ENCODE measurements at places on chromosomes 1 and 21.

- no peak for DNase-seq
Observed at GRCh38 chr1:24347159-24347934, 28.2 kb downstream of the GRHL3 start.

- DNase-seq = peak; percentile 14
Observed at GRCh38 chr1:65387821-65388220, 32.6 kb upstream of the LEPR start.

GRCh38 chr1:176885751-176886150, 278.8 kb downstream of the ASTN1 start:
- no peak for DNase-seq

DNA sequence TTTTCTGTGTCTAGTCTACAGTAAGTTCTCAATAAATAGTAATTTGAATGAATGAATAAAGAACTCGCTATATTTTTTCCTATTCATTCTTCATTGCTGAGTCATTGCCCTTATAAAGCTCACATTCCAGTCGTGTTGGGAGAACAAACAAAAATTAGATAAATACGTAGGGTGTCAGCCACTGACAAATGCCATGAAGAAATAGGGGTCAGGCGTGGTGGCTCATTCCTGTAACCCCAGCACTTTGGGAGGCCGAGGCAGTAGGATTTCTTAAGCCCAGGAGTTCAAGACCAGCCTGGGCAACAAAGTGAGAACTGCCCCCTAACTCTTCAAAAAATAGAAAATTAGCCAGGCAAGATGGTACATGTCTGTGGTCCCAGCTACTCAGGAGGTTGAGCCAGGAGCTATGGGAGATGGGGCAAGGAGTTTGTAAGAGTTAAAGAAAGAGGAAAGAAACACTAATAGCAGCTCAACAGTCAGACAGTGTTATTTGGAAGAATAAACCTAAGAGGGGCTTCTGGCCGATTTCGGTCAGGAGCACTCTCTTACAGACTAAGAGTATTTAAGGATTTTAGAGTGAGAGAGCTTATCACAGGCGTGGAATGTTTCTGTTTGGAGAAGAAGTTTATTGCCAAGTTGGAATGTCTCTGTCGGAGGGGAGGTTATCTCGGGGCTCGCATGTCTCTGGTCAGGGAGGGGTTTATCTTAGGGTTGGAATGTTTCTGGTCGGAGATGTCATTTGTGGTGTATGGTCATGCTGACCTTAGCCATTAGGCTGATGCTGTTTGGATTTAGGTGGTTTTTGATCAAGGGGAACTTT, 1.8 kb upstream of the CHML start:
- DNase-seq = no peak

DNA sequence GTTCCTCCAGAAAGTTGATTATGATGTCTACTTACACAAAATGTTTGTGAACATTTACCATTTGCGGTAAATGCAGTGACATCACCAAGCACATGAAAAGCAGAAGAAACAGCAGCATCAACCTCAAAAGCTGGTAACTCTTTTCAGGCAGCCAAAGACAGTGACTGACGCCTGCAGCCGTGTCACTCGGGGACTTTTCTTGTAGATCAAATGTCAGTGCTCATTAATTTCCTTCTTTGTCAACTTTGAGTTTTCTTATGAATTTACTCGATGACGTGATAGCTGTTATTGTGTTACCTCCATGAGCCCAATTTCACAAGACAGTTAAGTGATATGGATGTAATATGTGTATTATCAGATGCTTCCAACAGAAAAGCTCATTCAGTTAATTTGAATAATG, 92.5 kb downstream of the RIPK4 start:
- no peak for DNase-seq

- no peak for DNase-seq
Observed at GRCh38 chr1:200334661-200335256, 75.1 kb downstream of the ZNF281 start.

DNA sequence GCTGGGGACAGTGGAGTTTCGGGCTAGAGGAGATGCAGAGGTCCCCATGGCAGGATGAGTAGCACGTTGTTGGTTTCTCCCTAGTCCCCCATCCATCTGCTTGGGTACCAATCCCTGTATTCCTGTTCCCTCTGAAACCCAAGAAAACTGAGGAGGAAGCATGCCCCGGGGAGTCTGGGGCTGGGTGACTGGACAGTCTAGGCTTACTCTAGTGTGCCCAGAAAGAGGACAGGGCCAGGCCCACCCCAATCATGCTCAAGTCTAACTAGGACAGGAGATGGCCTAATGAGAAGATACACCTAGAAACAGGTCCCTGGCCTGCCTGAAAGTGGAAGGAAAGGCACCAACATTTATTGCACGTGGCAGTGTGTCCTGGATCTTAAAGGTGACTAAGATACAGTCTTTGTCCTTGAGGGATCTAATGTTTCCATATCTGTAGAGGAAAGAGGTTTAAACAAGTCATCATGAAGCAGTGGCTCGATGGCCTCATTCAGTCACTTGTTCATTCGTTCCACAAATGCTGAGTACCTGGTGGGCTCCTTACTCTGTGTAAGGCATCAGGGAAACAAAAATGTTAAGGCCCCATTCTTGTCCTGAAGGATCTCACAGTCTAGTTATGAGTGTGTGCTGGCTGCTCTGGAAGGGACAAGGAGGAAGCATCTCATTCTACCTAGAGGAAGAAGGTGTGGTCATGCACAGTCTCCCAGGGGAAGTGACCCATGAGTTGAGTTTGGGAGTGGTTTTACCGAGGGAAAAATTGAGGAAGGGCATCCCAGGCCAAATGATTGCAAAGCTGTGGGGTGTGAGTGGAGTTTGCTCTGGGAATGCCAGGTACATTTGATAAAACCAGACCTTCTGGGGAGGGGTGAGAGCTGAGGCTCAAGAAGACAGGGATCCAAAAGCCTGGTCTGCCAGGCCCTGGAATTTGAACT, 10.0 kb downstream of the CDK18 start:
- DNase-seq = no peak

DNA sequence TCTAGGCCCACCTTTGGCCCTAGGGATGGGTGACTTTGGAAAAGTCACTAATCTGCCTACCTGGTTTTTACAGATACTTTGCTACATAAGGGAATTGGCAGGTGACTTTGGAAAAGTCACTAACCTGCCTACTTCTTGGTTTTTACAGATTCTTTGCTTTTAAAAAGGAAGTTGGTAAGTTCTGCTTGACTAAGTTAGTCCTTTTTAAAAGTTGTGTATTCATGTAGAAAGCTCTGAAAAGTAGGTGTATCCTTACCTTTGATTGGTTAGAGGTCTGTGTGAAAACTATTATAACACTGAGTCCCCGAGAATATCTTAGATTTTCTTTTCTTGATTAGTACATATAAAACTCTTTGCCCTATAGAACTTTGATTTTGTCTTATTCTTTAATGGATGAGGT, 12.4 kb downstream of the ATF6 start:
- DNase-seq = no peak

DNA sequence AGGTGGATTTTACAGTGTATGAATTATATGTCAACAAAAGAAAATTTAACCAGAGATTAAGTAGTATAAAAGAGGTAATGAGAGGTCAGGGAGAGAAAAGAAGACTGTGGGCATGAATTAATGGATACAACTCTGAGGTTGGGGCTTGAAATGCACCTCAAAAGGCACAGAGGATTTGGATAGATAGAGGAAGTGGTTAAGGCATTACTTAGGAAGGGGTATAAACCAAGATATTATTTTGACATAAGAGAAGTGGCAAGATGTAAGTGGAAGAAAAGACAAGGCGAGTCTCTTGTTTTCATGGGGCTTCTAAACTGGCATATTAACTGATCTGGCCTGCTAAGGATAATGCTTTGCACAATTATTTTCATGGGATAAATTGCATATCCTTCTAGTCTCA, 34.1 kb downstream of the RAP1A start:
- no peak for DNase-seq

DNA sequence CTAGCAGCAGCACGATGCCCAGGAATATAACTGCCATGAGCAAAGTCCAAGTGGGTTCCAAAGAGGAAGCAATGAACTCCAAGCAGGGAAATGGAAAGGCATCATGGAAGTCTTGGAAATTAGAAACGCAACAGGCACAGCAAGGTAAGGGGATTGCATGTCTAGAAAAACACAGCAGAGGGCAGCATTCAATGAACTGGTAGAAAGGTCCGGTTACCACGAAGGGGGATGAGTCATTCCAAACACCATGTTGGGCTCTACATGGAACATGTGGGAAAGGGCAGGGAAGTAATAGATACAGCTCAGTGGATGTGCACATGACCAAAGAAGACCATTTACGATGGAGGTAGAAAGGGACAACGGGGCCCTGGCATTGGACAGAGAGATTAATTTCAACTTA, 36.4 kb downstream of the RXRG start:
- DNase-seq = peak; percentile 75

DNA sequence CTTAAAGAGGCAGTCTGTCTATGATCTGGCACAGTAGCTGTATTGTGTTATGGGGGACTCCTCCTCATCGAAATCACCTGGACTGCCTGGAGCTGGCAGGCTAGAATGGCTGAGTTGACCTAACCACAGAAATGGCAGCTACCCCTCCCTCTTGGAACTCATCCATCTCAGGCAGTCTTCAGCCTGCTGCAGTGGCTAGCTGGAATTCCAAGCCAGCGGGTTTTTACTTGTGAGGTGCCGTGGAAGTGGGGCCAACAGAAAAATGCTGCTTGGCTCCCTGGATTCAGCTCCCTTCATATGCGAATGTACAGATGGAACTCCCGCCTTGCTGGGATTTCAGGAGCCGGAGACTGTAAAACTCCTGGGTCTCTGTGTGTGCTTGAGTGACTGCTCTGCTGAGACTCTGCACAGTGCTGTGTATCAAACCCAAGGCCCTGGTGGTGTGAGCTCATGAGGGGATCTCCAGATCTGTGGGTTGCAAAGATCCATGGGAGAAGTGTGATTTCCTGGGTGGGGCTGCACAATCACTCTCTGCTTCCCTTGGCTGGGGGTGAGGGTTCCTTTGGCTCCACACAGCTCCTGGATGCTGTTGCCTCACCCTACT, 316.9 kb downstream of the CTH start:
- DNase-seq = no peak

GRCh38 chr1:241470361-241470760, 49.2 kb downstream of the FH start:
- DNase-seq = no peak

GRCh38 chr1:2299131-2299627, 71.1 kb downstream of the SKI start:
- DNase-seq = no peak

DNA sequence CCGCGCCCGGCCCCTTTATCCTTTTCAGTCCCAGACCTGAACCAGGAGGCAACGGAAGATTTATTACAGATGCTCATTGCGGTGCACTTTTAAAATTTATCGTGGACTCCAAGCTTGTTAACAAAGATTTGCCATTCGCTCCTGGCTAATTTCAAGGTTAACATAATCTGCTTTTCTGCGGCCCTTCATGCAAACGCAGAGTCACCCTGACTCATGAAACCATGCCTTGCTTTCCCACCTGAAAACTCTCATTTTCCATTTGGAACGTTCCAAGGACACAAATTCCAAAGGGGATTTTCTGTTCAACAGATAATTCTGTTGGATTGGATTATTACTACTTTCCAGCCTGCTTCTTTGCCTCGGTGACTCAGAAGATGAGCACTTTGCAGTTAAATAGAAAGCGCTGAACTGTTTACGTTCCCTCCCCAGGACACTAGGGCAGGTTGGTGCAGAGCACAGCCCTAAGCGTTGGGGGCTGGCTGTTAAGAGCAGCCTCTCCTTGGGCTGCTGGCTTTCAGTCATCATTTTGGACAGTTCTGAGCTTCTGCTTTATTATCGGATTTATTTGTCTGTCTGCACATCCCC, 51.1 kb downstream of the CD247 start:
- no peak for DNase-seq

DNA sequence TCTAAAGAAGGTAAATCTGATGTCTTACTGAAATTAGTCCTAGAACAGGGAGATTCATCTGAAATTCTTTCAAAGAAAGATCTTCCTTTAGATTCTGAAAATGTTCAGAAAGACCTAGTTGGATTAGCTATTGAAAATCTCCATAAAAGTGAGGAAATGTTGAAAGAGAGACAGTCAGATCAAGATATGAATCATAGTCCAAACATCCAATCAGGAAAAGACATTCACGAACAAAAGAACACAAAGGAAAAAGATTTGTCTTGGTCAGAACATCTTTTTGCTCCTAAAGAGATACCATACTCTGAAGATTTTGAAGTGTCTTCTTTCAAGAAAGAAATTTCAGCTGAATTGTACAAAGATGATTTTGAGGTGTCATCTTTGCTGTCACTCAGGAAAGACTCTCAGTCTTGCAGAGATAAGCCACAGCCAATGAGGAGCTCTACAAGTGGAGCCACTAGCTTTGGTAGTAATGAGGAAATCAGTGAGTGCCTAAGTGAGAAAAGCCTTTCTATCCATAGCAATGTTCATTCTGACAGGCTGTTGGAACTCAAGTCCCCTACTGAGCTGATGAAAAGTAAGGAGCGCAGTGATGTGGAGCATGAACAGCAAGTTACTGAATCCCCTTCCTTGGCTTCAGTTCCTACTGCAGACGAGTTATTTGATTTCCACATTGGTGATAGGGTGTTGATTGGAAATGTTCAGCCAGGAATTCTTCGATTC, 61.6 kb upstream of the QSOX1 start:
- DNase-seq = no peak

DNA sequence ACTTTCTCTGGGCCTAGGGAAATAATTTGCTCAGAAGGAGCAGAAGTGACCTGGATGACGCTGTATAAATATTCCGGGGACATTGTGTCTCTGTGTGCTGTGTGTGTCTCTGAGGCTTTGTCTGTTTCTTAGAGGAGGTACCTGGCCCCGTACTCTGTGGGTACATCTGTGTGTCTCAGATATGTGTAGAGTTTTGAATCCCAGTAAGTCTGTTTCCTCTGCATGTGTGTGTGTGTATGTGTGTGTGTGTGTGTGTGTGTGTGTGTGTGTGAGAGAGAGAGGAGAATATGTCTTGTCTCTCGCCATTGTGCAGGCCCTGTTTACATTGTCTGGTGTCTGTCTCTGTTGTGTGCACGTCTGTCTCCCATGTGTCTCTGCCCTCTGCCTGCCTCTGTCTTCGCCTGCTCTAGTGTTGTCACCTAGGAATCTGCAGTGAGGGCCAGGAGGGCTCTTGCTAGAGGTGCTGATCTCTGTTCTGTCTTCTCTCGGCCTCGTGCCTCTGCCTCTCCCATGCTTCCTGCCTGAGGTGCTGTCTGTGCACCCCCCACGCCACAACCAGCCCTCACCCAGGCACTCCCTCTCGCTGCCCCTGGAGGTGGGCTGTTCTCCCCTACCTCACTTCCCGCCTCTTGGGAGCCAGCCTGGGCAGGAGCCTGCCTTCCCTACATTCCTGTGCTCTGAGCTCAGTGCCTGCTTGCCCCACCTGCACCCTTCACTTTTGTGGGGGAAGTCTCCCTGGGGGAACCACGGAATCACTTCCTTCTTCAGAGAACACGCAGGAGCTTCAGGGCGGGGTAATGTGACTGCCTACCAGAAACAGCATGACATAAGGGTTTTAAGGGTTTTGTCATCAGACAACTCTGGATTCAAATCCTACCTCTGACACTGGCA, 5.9 kb downstream of the MAP7D1 start:
- DNase-seq = peak; percentile 48

DNA sequence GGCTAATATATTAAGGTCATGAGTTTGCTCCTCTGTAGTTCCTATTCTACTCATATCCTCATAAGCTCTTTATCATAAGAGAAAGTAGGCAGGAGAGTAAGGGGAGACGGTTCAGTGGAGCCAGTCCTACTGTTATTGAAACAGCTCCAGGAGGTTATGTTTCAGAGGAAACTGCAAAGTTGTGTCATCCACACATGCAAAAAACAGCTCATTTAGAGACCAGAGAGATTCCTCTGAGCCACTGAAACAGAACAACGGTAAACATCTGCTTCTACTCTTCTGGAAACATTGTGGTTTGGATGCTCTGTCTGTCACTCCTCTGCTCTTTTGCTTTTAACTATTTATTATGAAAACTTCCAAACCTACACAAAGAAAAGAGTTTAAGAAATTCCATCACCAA, 66.3 kb upstream of the PPP2R5A start:
- peak; percentile 98 for DNase-seq

- DNase-seq = no peak
Observed at GRCh38 chr1:73273886-73274285, 924.1 kb downstream of the LRRIQ3 start.
